ENCODE measurements at places on chromosomes 3 and 15.

GRCh38 chr3:43366481-43366880, 80.1 kb downstream of the SNRK start:
- DNase-seq = no peak

GRCh38 chr3:72846166-72846565, 2.1 kb downstream of the SHQ1 start:
- no peak for DNase-seq

DNA sequence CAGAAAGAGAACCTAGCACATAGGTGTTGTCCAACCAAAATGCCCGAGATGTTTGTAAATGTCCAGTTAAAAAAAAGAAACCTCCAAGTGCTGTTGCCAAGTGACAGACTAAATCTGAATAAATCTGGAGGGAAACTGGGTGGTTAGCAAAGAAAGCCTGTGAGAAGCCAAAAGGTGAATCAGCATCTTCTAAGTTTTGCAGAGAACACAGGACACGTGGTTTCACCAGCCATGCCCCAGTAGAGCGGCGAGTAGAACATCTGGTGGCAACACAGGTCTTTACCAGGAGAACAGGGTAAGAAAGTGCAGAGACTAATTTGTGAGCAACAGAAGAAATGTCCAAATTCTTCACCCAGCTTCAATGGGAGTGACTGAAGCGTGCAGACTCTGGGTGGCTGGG, 986.0 kb downstream of the ROBO2 start:
- no peak for DNase-seq

- DNase-seq = no peak
Measured at GRCh38 chr3:173747427-173747826, 349.9 kb downstream of the NLGN1 start.

DNA sequence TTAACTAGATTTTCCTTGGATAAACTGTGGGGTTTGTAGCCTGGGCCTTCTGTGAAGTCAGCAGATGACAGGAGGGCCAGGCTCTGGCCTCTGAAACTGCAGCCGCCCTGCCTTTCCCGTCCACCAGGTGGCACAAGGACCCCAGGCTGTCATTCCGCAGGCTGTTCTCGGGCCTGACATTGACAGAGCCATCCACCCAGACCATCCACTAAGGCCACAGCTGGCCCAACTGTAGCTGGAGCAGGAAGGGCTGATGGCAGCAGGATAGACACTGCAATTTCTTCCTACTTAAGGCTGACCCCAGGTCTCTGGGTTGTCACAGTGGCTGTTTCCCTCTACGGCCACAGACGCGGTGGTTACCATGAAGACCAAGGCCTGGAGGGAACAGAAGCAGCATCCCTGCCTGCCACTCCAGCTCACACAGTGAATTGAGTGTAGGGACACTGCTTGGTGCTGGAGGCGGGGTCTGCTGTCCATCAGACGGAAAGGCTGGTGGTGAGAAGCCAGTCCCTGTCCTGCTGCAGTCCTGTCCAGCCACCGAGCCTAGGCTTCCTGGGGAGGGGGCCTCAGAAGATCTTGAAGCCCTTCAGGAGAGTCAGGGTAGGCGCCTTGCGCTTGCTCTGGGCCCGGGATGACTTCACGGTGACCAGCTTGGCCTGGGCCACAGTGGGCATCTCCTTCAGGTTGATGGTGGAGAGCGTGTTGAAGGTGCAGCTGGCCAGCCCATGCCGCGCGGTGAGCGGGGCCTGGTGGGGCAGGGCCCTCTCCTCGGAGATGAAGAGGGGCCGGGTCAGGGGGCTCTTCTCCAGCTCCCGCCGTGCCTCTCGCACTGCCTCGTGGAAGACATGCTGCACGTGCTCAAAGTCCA, 9.4 kb downstream of the SLC51B start:
- peak; percentile 85 for DNase-seq

- no peak for DNase-seq
Measured at GRCh38 chr15:65766422-65767263, 25.4 kb downstream of the DENND4A start.

- no peak for DNase-seq
Measured at GRCh38 chr15:40163657-40164416, 3.0 kb downstream of the BUB1B start.

- no peak for DNase-seq
Measured at GRCh38 chr15:49506341-49506740, 83.3 kb downstream of the FGF7 start.

DNA sequence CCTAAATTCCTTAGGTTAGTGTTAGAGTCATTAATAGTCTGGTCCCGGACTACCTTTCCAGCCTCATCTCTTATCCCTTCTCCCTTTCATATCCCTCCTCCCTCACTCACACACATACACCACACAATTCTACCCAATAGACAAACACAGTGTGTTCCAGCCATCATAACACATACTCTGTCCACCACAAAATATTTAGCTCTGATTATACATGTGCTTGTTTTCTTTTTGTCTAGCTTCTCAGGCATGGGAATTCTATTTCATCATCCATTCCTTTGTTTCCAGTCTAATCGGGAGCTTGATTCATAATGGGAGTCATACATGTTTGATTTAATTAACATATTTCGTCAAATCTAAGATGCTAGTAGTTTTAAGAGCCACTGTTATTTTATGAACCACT, 161.8 kb upstream of the BFSP2 start:
- DNase-seq = no peak

GRCh38 chr3:59690886-59691285, 641.1 kb upstream of the CFAP20DC start:
- no peak for DNase-seq

GRCh38 chr15:56672721-56673120, 60.6 kb downstream of the ZNF280D start:
- DNase-seq = no peak

- no peak for DNase-seq
Measured at GRCh38 chr15:39176030-39176429, 404.8 kb upstream of the THBS1 start.

DNA sequence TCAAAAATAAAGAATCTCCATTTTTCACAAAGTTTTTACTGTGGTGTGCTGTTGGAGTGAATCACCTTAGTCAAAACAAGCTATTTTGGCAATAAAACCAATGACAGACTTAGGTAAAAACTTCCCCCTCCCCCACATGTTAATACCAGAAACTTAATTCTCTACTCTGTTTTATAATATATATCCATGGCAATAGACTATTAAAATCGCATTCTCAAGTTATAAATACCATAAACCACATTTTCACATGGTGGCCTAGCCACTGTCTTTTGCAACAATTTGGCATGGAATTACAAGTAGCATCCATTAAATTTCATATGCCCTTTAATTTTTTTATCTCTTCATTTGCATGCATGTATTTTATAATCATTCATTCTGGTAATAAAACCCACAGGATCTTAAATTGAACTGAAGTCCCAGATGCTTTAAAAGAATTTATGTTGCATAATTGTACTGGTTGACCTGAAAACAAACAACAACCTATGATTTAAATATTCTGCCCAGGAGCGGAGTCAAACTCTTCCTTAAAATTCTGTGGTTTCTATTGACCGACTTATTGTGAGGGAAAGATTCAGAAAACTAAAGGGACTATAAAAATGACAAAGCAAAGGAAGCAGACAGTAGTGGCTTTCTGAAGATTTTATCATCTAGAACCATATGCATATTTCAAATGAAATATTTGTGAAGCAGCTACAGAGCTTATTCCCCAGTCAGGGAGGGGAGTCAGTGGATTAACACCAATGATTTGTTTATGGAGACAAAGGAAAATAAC, 229.0 kb upstream of the TBL1XR1 start:
- no peak for DNase-seq

DNA sequence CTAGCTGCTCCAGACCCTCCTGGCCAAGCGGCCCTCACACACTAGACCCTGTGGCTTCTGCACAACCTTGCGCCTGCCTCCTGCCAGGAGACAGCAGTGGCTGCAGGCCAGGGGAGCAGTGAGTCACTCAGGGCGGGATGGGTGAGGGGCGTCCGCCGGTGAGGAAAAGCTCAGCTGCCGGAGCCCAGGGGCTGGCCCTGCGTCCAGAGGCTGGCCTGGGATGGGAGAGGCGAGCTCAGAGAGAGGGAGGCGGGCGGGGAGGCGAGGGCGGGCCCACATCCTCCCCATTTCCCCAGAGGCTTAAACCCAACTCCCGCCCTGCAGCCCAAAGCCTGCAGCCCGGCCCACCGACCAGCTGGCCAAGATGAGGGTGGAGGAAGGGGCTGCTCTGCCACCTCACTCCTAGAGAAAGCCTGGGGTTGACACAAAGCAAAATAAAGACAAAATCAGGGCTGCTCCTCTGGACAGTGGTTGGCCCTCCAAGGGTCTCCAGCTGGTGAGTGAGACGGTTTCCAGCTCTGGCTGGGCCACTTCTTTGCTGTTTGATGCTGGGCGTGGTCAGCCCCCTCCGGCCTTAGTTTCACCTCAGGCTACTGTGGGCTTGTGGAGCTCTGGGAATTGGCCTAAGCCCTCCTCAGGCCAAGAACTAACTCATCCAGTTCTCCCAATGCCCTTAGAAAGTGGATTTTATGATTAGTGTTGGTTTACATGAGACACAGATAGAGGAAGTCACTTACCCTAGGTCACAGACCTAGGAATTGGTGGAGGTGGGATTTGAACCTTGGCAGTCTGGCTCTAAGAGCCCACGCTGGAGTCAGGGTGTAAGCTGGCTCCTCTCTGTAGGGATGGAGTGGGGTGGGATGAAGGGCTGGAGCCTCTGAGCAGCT, 50.6 kb downstream of the IQSEC1 start:
- no peak for DNase-seq

DNA sequence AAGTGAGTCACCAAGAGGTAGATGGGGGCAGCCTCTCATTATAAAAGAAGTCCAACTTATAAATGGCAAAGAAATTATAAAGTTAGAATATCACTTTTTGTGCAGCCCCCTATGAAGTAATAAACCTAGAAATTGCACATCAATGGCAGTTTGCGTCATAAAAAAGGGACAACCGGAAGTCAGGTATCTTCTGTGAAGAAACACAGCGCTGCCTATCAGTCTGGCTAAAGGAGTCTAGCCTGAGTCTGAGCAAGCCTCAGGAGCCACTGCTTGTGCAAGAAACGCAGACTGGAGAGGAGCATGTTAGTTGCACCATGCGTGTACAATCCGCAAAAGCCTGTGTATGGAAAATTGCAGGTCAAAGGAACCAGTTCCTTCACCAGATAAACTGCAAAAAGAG, 178.4 kb downstream of the ARRDC4 start:
- no peak for DNase-seq

DNA sequence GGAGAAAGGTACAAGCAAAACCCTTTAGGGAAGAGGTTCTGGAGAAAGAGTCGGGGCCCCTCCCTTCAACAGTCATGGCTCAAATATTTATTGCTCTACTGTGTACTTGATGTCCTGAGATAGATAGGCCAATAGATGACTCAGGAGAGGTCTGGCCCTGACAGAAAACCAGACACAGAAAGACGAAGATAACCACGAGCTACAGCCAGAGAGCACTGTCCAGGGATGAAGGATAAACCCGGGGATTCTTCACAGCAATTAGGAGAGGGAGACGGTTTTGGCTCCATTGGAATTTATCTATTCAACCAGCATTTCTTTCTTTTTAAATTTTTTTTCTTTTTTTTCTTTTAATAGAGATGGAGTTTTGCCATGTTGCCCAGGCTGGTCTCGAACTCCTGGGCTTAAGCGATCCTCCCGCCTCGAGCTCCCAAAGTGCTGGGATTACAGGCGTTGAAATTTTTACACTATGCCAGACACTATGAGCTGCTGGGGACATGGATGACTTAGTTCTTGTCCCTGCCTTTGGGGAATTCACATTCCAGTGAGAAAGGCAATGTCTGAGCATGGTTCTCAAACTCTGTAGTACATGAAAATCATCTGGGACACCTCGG, 4.6 kb upstream of the CIDEC start:
- no peak for DNase-seq

- DNase-seq = peak; percentile 63
Measured at GRCh38 chr15:23642413-23643044, 5.1 kb downstream of the MAGEL2 start.

DNA sequence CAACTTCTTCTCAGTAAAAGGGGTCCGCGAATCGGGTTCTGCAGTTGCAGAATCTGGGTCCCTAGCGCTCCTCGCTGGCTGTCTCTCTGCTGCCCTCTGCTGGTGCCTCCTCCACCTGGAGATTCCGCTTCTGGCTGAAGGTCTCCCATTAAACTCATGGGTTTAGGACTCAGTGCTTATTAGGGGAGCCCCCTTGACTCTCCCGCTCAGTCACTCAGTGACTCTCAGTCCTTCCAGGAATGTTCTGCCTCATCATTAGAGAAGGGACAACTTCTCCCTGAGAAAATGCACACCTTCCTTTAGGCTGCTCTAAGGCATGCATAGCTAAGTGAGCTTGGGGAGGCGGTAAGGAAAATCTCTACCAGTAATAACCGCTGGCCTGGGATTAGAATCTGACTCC, 7.1 kb downstream of the CPN2 start:
- peak; percentile 88 for DNase-seq

DNA sequence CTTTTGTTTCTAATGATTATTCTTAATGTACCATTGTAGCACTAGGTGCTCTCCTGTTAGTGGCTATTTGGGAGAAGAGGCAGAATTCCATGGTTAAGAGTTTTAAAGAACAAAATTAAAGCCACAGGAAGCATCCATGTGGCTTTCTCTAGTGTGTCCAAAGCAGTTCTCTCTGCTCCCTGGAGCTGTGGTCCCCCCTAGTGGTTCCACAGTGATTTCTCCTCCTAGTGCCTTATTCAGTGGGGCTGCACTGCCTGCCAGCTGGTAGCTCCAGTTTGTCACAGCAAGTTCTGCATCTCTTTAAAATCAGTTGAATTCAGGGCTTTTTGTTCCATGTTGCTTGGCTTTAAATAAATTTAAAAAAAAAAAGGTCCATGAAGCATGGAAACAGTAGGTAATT, 39.6 kb upstream of the FAM98B start:
- DNase-seq = peak; percentile 11

Data from neural crest cell (in vitro differentiated cells).